ENCODE measurements at places on chromosomes 3 and 15.

DNA sequence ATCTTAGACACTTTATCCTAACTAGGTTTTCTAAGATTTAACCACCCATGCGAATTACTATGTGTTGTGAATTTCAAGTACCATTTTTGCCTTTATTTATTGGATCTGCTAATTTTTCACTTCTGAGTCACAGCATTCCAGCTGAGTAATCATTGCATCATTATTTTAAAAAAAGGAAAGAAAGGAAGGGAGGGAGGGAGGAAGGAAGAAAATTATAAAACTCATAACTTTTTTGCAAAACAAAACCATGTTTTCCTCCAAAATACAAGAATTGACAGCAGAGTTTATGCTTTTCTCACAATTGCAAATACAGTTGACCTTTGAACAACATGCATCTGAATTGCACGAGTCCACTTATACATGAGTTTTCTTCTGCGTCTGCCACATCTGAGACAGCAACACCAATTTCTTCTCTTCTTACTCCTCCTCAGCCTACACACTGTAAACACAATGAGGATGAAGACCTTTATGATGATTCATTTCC lies 651.4 kb upstream of the NECTIN3 start:
- DNase-seq: no peak

GRCh38 chr15:29672923-29673809 lies 149.1 kb downstream of the TJP1 start:
- DNase-seq: no peak

DNA sequence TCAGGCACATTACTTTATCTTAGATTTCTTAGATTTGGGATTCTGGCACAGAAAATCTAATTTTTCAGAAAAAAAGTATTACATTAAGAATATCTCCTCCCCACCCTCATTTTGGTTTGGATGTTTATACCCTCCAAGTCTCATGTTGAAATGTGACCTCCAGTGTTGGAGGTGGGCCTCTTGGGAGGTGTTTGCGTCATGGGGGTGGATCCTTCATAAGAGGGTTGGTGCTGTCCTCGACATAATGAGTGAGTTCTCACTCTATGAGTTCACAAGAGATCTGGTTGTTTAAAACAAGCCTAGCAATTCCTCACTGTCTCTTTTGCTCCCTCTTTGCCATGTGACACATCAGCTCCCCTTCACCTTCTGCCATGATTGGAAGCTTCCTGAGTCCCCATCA lies 45.6 kb upstream of the WWTR1 start:
- DNase-seq: no peak

DNA sequence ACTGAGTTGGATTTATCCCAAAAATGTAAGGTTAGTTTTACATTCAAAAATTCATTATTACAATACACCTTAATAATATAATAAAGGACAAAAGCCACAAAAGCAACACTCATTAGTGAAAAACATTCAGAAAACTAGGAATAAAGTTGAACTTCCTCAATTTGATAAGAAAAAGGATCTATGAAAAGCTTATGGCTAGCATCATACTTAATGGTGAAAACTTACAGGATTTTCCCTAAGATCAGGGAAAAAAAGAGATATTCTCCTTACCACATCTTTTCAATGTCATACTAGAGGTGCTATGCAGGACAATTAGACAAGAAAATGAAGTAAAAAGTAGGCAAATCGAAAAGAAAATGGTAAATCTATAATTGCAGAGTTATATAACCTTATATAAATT lies 279.9 kb downstream of the CGGBP1 start:
- no peak for DNase-seq

GRCh38 chr15:38975282-38975990 lies 410.8 kb upstream of the RASGRP1 start:
- DNase-seq: no peak

DNA sequence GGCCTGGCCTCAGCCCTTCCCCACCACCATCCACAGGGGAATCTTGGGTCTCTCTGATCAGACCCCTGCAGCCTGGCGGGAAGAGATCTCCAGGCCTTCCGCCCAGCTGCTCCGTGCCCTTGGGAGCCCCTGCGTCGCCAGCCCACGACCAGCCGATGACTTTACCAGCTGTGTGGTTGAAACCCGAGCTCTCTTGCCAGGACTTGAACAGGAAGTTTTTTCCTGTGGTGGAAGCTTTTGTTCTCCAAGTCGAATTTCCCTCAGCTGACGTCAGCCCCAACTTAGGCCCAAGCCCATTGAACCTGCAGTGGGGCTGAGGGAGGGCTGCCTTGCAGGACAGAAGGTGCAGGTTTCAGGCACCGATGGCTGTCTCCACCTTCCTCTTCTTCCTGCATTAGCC lies 51.7 kb upstream of the SMAD3 start:
- no peak for DNase-seq

DNA sequence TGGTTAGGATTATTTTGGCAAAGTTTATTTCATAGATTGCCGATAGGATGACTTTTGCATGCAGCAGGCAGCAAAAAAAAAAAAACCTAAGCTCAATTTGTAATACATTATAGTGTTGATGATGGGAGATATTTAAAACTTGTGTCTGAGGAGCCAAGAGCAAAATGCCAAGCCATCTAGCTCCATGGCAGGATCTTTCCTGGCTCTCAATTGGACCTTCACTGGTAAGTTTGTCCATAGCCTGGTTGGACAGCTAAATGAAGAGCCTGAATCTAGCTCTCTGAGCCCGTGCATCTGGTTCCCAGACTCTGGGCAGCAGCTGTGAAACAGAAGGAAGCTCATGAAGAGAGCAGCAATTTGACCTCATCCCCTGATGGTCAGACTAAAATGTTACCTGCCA lies 17.5 kb downstream of the STAC start:
- no peak for DNase-seq

DNA sequence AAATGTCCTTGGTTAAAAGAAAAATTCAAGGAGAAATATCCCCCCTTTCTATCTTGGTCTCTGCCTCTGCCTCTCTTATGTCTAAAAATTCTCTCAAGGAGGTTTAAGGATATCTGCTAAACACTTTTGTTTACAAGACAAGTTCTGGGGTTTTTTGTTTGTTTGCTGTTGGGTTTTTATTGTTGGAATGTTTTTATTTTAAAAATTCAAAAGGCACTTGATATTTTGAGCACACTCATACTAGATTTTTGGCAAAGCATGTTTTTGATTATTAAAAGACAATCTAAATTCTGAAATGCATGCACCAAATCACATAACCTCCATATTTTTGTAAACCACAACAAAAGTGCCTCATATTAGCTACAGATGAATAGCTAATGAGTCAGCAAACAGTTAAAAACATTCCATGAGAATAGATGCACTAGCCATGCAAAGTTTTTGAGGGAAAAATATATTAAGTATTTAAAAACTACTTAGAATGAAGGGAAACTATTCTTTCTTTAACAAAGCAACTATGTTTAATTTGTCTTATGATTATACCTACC lies 84.6 kb downstream of the ZBTB20 start:
- no peak for DNase-seq

DNA sequence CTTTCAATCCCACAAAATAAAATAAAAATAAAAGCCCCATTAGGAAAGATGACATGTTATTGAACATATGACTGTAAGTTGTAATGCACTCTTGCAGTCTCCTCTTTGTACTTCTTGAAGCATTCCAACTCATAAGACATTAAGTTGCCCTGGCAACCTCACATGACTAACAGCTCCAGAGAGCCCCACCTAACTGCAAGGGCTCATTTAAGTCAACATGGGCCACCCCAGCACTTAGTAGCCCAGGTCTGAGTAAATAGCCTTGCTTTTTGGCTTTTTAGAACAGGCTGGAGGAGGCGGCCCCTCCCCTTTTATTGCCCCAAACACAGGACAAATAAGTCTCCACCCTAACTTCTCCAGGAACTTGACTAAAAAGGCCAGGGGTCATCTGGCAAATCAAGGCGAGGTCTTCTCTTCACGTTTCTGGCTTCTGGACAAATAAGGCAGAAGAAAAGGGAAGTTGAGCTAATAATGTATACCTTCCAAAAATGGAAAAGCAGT lies 135.1 kb downstream of the TMCO5A start:
- no peak for DNase-seq

DNA sequence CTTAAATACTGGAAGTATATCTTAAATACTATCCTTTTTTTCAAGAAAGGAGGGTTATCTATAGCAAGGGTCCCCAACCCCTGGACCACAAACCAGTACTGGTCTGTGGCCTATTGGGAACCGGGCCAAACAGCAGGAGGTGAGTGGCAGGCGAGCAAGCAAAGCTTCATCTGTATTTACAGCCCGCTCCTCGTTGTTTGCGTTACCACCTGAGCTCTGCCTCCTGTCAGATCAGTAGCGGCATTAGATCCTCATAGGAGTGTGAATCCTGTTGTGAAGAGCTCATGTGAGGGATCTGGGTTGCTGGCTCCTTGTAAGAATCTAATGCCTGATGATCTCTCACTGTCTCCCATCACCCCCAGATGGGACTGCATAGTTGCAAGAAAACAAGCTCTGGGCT lies 26.1 kb downstream of the SUMF1 start:
- DNase-seq: no peak

DNA sequence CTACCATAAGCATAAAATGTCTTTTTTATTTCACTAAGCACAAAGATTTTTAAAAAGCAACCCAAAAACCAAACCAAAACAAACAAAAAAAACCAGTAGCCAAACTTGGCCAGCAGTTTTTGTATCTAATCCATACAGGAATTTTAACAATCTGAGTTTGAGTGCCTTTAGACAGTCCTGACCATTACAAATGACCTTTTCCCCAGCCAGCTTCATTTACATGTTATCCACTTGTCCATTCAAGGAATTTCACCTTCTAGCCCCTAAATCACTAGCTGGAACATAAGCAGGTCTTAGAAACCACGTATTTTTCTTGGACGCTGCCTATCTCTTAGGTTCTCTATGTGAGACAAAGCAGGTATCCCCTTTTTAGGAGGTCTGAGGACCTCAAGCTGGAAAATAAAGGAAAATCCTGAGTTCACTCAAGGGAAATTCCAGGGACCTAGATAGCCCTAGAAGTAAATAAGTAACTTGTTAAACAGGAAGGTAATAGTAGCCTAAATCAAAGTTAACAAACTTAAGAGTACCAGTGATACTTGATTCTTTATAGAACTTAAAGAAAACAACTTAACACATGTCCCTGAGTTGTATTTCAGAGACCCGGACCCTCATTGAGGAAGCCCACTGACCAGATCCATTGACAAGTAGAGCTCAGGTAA lies 34.2 kb downstream of the CIP2A start:
- no peak for DNase-seq

DNA sequence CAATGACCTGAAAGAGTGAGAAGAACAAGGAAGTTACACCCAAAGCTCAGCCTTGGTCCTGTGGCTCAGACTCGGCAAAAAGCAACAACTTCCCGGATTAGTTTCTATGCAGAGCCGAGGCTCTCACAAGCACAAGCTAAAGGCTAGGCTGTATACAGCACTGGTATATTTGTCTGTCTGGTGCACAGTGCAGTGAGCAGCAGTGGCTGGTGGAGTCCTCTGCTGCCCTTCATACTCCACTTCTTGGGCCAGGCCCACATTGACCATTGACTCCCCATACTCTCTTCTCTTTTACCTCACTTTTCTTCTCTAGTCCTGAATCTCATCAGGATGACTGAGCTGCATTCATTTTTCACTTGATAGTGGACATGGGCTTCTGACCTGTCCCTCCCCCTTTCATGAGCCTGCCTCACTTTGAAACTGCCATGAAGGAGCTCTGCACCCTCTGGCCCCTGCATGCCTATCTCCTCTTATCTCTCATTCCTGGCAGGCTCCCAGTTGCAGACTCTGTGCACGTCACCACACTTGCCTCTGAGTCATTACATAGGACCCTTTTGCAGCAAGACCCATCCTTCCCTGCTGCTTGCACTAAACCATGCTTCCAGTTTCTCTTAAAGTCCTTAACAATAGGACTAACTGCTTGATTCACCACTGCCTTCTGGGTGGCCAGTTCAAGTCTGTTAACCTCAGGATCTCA lies 379.3 kb downstream of the NTRK3 start:
- DNase-seq: no peak

GRCh38 chr3:11600501-11601282 lies 43.0 kb downstream of the VGLL4 start:
- DNase-seq: peak; percentile 51

DNA sequence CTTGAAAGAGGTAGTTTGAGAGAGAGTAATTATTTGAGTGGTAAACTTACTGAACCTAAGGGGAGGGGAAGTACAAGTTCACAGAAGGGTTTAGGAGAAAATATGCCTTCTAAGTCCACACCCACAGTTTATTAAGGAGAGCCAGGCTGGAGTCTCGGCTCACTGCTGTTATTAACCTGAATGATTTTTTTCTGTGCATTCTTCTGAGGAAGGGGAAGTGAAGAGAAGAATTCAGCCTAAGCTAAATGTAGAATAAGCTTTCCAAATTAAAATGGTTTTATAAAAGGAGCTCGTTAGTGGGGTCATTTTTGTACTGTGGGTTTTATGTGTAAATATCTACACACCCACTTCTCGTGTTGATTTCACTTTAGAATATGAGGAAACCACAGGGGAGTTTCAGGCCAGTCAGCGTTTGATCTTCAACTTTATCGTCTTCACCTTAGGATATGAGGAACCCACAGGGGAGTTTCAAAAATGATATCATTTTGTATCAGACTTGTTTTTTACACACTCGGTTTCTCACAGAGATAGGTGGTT lies 1.5 kb downstream of the WHAMM start:
- DNase-seq: no peak

DNA sequence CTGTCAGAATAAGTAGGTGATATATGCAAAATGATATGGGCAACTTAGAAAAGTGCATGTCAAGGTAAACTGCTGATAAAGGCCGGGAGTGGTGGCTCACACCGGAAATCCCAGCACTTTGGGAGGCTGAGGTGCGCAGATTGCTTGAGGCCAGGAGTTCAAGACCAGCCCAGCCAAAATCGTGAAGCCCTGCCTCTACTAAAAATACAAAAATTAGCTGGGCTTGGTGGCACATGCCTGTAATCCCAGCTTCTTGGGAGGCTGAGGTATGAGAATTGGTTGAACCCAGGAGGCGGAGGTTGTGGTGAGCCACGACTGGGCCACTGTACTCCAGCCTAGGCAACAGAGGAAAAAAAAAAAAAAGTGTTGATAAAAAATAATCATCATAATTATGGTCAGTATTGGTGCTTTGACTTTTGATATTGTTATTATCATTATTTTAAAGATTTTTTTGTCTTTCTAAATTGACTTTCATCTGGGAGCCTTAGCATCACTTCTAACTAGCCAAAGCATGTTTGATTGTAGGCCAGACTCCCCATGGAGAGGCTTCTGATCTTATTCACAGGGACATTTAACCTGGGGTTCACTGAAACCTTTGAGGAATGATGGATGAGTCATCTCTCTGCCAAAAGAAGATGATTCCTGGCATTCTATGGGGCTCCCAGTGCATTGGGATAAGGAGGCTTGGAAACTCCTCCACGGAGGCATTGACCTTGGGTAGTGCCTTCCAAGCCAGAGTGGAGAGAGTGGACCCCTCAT lies 5.6 kb downstream of the ZBTB38 start:
- DNase-seq: no peak

- DNase-seq: no peak
Observed at GRCh38 chr3:191385101-191385500, 54.8 kb upstream of the UTS2B start.

DNA sequence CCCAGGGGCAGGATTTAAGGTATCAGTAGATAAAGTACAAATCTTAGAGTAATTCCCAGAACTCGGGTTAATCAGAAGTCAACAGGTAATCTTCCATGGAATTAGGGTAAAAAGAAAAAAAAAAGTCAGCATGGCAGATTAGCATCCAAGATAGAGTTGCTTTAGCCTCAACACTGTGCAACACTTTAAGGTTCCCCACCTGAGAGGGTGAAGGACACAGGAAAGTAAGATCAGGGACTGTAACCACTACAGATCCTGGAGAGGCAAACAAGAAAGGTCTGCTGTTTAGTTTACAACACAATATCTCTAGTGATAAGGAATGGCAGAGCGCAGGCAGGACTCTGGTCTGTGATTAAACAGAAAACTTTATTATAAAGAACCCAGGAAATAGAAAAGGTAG lies 4.1 kb upstream of the PHLDB2 start:
- no peak for DNase-seq
